Esophagus mucosa (tissue), 1 donor: ENCODE measurements at places on chromosomes 1 and 21. TPM values are rescaled to one million over a fixed set of nuclear protein-coding genes. Genes with fewer than 3 reads are reported as not detected.

Gene RC3H1
- total RNA-seq, result 25.1 TPM

Gene RNU1-4
- 6,387 TPM for total RNA-seq

DNA sequence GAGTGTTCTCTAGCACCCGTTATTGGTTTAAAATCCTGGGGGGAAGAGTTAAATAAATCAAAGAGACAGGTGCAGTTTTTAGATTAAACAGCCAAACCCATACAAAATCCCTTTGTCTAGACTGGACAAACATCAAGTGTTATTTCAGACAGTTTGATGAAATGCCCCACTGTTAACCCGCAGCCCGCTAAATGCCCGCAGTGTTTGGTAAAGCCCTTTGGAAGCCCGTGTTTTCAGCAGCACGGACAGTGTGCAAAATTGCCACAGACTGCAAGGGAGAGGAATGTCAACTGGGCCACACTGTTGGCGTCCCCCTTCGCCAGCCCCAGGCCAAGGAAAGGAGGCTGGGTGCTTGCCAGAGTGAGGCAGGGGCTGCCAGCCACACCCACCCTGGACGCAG, 26.6 kb downstream of the AJAP1 start:
- ATAC-seq, result no peak

GRCh38 chr1:207069061-207069460, 16.0 kb downstream of the PFKFB2 start:
- ATAC-seq, result no peak

Gene RGS8
- not detected for total RNA-seq

Gene LHX8
- not detected for total RNA-seq

DNA sequence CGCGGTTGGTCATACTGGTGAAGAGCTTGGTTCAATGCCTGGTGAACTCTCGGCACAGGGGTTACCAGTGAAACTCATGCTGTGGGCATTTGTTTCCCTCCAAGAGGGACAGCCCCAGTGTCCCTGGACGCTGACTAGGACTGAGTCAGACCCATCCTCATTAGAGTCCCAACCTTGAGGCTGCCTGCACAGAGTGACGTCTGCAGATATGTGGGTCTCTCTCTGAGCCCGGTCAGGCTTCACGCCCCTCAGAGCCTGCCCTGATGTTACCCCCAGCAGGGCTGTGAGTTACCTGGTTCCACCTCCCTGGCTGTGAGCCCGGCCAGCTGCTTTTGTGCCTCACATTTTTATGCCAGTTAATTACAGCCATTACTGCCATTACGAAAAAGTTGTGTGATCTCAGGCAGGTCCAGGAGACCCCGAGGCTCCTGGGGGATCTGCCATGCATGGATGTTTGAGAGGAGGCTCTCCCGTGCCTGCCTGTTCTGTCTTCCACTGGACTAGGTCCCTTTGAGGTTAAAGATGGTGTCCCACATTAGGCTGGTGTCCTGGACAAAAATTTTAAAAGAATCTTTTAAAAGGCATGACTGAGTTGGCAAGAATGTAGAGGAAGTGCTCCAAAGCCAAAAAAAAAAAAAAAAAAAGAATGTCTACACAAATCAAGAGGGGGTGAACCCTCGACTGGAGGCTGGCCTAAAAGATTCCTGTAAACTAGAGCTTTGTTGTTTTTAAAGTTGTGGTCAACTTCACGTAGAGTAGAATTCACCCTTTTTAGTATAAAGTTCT, 36.6 kb upstream of the PADI1 start:
- ATAC-seq, result peak; percentile 85

- ATAC-seq, result peak; percentile 45
These were observed 590 bp downstream of the CNN3 start for GRCh38 chr1:94926126-94926914.

DNA sequence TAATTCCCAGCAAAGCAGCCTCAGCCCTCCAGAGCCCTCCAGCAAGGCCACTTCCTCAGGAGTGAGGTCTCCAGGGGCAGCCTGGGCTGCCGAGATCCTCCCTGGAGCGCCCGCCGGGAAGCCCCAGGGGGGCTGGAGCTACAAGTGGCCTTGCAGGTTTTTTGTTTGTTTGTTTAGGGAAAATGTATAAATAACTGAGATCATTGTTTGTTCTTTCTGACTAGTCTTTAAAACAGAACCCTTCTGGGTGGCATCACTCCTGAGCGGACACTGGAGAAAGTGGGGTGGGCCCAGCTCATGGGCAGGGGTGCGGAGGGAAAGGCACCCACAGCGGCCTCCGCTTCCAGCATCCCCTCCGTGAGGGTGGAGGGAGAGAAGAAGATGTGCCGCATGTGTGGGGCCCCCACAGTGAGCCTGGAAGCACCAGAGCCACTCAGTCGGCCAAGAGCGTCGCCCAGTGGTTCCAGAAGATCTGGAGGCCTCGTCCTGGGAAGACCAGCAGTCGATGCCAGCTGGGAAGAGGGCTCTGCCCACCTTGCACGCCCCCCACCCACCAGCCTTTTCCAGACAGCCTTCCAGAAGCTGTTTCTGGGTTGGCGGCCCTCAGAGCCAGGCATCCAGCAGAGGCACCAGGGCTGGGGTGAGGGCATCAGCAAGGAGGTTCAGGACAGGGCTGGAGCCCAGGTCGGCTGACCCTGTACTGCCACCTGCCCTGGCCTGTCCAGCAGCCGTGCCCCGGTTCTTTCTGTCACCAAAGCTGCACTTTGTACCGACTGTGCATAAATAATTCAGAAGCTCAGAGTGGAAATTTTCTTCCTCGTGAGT, 34.6 kb downstream of the TFF3 start:
- ATAC-seq, result no peak

Gene USF1
- total RNA-seq, result 25.2 TPM

Gene FLG2
- not detected for total RNA-seq

- peak; percentile 11 for ATAC-seq
These were observed 58.0 kb downstream of the NPHP4 start for GRCh38 chr1:5934058-5934884.

DNA sequence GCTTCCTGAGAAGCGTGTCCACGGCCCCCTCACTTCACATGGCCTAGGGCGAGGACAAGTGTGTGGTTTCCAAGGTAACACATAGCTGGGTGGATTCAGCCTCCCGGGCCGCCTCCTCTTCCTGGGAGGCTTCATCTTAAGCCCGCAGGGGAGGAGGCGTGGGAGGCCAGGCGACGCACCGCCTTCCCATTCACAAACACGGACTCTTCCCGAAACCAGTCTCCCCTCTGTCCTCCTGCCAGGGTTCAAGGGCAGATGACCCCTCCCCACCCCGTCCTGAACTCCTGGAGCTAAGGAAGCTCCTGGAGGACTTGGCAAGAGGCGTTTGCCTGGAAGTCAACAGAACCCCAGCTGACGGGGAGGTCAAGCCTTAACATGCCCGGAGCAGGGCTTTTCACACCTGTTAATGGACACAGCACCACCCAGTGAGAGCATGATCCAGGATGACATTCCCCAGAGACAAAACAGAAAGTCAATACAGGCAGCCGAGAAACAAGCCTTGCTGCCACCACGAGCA, 56.7 kb downstream of the KCNN3 start:
- ATAC-seq, result peak; percentile 67

- ATAC-seq, result no peak
These were observed 37.5 kb upstream of the ARF1 start for GRCh38 chr1:228044961-228045360.

DNA sequence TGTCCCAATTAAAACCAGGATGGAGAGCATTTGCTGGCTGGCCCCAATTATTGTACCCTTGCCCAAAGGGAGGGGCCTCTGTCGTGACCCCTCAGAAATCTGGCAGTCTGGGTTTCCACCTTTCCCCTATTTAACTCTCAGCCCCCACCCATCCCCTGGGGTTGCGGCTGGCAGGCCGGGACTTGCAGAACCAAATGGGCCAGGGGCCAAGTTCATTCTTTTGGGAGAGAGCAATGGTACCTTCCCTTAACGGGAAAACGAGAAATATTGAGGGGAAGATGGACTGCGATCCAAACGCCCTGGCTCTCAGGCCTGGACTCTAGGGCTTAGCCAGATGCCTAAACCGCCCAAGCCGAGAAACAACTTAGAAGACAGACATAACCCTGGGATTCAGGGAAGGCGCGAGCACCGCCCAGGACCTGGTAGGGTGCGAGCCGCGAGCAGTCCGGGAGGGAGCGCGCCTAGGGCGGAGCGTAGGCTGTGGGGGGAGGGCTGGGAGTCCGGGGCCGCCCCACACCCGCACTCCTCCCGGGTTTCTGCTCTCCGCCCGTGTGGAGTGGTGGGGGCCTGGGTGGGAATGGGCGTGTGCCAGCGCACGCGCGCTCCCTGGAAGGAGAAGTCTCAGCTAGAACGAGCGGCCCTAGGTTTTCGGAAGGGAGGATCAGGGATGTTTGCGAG, at the start of gene SLC27A3:
Gene SLC27A3 (plus strand): TSS at position 628 of the 678 bp plus-strand sequence. CDS start 91 bp downstream, outside the sequence.
- peak; percentile 71 for ATAC-seq

DNA sequence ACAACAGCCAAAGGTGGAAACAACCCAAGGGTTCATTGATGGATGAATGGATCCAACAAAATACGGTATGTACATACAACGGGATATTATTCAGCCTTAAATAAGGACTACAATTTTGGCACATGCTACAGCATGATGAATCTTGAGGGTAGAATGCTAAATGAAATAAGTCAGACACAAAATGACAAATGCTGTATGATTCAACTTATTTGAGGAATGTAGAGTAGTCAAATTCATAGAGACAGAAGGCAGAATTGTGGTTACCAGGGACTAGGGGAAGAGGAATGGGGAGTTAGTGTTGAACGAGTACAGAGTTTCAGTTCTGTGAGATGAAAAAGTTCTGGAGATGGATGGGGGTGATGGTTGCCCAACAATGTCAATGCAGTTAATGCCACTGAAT, 118.0 kb upstream of the PAXBP1 start:
- ATAC-seq, result no peak

Gene GJA5
- 0.84 TPM for total RNA-seq

- ATAC-seq, result no peak
These were observed 12.9 kb upstream of the PDE9A start for GRCh38 chr21:42640486-42640885.

- ATAC-seq, result no peak
These were observed 42.4 kb upstream of the TENT5C start for GRCh38 chr1:117563492-117563875.

GRCh38 chr1:168913711-168914463, 184.9 kb upstream of the DPT start:
- ATAC-seq, result no peak

- no peak for ATAC-seq
These were observed 113.6 kb upstream of the IGSF21 start for GRCh38 chr1:17994046-17994445.

DNA sequence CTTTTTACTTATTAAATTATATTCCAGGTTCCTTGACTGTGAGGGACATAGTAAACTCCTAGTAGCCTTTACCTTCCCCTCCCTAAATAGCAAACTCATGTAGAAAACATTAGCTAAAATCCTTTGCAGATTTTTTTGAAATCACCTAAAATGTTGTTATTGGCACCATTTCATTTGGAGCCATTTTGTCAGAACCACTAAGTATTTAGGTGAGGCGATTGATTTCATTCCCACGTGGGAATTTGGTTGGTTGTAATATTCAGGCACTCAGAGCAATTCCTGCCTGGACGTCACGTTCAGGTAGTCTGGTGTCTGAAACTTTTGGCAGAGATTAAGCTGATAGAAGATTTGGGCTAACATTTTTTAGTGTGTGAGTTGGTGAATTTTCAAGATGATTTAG, 84.3 kb downstream of the CAMTA1 start:
- ATAC-seq, result no peak

Gene C8A
- not detected for total RNA-seq

DNA sequence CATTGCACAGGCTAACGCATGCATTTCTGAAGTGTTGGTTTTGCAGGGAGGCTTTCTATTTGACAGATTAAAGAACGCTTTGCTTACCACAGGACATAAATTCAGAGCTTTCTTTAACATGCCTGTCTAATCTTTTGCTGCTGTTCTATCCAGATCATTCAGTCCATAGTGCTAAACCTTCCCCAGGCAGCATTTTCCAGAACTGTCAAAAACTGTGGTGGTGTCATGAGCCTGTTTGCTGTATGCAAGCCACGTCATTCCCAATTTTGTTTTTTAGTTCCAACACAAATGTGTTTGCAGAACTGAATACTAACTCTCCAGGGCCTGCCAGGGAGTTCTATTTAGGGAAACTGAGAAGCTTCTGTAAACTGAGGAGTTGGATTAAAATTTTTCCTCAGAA, 390.5 kb upstream of the LYPLAL1 start:
- ATAC-seq, result no peak
